ENCODE measurements at places on chromosomes 4 and X.

- no peak for DNase-seq
Measured at GRCh38 chr4:145061318-145061920, 36.6 kb downstream of the ANAPC10 start.

DNA sequence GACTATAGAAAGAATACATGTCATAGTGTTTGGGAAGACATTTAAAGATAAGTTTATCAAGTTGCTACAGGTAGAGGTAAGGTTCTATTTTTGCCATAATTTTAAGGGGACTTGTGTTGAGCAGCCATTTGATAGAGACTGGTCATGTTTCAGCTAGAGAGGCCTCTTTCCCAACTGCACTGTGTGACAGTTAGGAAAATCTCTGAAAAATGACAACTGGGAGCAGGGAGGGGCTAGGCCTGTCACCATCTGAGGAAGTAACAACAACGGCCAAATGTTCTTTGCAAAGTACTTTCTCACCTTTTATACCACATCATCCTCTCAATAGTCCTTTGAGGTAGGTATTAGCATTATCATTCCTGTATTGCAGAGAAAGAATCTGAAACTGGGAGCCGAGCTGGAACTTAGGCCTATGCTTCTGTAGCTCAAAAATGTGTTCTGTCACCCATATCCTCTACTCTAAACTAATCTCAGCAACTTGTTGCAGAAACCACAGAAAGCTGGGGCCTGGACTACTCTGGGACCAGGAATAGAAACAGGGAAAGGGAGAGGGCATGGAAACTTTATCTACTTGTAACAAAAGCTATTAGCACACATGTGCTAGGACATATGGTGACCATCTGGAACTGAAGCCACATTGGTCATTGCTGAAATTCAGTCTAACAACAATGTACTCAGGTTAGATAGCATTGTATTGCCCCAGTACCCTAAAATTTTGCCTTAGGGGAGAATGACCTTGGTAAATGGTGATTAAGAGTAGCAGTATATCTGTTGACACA lies 198.9 kb downstream of the MID1IP1 start:
- no peak for DNase-seq

DNA sequence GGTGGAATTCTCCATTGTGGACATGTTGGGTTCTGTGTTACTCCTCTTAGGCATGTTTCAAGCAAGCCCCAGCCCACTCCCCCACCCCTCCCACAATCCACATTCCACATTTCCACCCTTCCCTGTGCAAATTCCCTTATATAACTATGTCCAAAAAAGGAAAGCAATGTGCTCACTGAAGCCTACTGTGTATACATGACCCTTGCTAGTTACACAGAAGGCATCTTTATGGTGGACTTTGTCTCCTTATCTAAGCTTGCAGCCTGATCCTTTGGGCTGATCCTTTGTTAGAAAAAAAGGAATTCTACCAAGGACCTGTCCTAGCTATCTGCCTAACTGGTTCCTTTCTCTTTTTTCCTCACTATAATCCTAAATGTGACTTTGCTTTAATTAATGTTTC lies 796.8 kb downstream of the NLGN4X start:
- DNase-seq, result no peak

DNA sequence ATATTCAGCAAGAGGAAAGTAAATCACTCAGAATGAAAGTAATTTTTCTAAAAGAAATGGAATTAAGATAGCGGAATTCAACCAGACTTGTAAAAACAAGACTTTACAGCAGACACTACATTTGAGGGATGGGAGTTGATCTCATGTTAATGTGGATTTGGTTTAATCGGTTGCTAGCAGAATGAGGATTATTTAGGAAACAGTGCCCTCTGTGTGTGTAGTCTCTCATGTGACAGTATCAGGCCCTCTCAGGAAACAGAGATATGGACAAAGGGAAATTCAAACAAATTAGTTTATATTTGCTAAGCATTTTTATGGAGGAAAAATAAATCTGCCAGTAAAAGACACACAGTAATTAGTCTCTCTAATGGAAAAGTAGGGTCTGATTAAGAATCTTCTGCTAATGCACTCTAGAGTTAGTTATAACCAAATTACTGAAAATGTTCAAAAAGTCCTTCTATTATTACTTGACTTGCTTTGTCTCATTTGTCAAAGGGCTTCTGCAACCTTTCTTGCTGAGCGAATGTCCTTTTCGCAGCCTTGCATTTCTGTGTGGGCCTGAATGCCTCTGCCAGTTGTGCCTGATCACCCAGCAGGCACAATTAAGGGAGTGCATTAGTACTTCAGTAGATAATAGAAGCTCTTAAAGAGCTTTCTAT lies 1282.3 kb upstream of the TENM3 start:
- no peak for DNase-seq

DNA sequence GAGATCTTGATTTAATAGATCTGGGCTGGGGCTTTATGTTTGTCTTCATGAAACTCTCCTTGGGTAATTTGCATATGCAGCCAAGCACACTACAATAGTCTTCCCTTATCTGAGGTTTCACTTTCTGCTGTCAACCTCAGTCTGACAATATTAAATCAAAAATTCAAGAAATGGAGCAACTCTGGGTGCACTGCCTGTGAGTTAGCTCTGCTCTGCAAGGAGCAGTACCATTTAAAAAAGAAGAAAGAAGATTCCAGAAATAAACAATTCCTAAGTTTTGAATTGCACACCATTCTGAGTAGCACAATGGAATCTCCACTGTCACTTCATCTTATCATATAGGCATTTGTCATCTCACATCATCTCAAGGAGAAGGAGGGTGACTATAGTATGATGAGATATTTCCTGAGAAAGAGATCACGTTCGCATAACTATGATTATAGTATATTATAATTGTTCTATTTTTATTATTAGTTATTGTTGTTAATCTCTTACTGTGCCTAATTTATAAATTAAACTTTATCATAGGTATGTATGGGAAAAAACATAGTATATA lies 9.4 kb downstream of the FNIP2 start:
- DNase-seq, result no peak

GRCh38 chrX:23435575-23435974 lies 100.9 kb downstream of the PTCHD1 start:
- no peak for DNase-seq

- no peak for DNase-seq
Measured at GRCh38 chr4:86223472-86223871, 136.4 kb downstream of the MAPK10 start.

GRCh38 chr4:166386491-166387360 lies 513.7 kb downstream of the TLL1 start:
- no peak for DNase-seq

DNA sequence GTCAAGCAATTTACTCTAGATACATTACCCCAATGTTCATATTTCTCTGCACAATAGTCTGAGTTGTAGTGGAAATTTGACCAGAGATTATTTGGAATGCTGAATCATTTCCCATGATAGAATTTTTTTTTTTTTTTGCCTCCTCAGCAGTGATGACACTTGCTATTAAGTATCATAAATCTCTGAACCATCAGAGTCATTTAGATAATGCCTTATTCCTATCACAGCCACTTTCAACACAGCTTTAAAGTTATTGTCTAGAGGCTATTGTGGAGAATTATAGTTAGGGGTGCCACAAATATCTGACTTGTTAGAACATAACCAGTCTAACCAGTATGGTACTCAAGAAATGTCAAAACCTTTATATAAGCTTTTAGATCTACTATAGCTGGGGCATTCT lies 79.8 kb downstream of the LCORL start:
- DNase-seq, result no peak

DNA sequence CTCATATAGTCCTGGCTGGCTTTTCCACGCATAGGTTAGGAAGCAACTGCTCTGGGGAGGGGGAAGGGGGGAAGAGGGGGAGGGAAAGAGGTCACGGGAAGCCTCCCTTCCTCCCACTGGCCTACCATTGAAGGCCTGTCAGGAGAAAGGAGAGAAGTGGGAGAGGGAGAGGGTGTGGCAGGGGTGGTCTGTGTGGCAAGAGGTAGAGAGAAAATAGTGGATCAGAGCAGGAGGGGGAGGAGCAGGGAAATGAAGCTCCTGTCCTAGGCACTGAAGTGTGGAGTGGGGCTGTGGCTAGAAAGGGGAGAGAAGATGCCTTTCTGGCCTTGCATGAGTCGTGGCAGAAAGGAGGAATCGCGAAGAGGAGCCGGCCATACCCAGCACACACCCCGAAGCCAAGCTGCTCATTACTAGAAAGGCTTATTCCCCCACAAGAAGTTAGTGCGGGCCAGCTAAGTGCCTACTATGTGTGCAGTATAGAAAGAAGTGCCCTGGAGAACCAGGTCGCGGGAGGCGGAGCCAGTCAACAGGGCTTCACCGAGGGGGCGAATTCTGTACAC lies 1.1 kb upstream of the TMEM164 start:
- no peak for DNase-seq

DNA sequence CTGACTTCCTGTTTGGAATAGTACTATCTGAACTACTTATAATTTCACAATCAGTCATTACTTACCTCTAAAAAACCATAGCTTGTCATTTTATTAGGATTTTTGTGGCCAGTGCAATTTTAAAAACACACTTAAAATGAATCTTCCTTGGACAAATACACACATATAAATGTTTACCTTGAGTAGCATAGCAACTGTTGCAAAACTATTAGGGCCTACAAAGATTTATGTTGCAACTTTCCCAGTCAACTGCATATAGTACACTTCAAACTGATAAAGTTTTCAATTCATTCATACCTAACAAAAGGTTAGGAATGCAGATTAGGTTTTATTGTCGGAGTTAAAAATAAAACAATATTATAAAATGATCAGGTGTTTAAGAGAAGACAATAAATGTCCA lies 193.0 kb downstream of the PDGFC start:
- DNase-seq, result no peak

DNA sequence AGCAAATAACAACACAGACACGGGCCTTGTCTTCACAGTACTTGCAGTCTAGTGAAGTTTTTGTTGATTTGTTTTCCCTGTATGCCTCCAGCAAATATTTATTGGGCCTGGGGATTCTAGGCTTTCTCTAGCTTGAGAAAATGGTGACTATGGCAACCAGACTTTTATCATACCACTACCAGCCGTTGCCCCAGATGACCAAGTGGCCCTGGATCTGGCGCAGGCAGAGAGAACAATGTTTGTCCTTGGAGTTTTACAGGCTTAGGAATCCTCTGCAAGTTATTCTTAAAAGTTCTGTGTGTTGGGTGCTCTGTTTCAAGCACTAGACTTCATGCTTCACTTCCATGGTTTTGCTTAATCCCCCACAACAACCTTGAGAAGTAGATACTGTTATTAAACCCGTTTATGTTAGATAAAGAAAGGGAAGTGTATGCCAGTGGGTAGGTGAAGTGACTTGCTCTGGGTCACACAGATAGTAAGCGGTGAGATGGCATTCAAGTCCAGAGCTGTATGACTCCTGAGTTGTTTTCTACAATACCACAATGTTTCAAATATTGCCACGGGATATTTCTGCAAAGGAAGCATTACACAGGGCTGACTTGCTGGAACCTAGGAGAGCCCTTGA lies 94.6 kb downstream of the AKAP4 start:
- DNase-seq, result no peak

All from activated T-cell treated with anti-CD3 and anti-CD28 coated beads for 24 hours (primary cell).